ENCODE measurements at places on chromosomes 4 and X.

DNA sequence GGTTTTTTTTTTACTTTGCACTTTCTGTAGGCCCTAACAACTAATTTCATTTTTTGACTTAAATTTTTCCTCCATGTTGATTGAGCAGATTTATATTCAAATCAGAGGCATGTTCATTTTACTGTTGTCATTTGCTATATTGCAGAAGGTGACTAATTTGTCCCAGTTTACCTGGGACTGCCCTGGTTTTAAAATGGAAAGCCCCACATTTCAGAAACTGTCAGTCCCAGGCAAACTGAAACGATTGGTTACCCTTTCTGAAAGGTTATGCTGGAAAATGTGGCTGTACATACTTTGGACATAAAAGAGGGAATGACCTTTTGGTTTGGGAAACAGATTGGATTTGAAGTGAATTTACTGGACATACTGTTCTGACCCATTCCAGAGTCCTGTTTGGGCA is 160.0 kb downstream of the SPCS3 start:
- no peak for DNase-seq

- DNase-seq: no peak
These were observed at the start of gene CHRNA9 for GRCh38 chr4:40334591-40335524. TSS of gene CHRNA9 (plus strand) at chr4:40335333. CDS start at chr4:40335468, 135 bp downstream.

DNA sequence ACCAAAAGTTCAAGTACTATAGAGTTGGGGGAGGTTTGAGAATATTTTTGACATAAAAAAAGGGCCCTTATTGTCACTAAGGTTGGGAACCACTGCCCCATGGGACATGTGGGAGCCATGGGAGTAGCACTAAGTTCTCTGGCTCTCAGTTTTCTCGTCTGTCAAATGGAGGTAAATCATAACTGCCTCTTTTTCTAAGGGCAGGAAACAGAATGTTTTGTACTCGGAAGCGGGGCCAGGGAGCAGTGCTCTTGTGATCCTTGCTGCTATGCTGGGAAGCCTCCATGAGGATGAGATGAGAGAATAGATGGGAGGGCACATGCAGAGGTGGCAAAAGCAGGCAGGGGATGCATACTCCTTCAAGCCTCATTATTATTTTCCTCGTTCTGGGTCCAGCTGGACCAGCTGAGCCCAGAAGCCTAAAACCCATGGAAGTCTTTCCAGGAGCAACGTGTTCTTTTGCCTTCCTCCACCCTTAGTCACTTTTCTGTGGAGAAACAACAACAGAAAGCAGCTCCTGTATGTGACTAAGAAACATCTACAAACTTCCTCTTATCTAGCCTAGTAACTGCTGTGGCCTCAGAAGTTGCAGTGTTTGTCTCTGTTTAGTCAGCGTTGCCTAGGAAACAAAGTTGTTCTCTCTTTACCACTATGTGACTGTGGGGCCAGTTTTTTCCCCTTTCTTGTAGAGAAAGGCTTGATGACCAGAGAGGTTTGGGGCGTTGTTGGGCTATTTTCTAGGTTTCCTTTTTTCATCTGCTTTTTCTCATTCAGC is 64.8 kb downstream of the TSC22D3 start:
- no peak for DNase-seq

GRCh38 chr4:77153006-77153405 is 4.0 kb upstream of the CCNG2 start:
- no peak for DNase-seq

- DNase-seq: no peak
These were observed at the start of gene PHOX2B for GRCh38 chr4:41748571-41749475. TSS of gene PHOX2B (minus strand) at chr4:41748725. CDS start at chr4:41748610, 115 bp downstream.

DNA sequence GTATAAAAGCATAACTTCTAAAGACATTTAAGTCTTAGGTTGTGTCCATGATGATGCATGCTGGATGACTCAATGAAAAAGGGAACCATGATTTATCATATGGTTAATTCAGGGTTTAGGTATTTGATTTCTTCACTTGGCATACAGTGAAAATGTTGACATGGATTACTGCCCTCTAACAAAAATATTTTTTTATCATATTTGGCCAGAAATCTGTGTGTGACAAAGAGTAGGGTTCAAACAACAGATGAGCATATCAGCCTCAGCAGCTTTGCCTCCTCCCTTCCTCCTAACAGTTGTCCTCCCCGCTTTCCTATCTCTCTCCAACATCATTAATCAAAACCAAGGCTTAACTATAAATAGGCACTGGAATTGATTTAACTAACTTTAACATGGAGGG is 46.3 kb downstream of the ARHGAP6 start:
- DNase-seq: no peak

Measured in stimulated activated CD8-positive, alpha-beta memory T cell treated with anti-CD3 and anti-CD28 coated beads, Interleukin-2, amount 100 ng/mL, for 48 hours (primary cell).